ENCODE measurements at places on chromosomes 7 and 10.

- peak; percentile 88 for DNase-seq
These were observed 21.5 kb downstream of the RBM33 start for GRCh38 chr7:155665957-155666287.

DNA sequence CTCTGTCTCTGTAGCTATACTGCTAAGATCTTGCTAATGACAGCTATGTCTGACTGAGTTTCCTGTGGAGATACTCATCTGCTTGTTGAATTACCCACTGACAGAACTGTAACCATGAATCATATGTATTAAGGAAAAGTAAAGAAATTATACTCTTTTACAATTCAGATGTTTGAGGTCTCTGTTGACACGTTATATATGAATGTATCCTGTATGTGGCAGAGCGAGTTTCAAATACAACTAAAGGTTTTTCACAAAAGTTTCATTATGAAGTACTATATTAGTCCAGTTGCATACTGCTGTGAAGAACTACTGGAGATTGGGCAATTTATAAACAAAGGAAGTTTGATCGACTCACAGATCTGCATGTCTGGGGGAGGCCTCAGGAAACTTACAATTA, 232.5 kb downstream of the CDK14 start:
- peak; percentile 80 for DNase-seq

GRCh38 chr10:23013581-23014335, 81.6 kb upstream of the MSRB2 start:
- no peak for DNase-seq

DNA sequence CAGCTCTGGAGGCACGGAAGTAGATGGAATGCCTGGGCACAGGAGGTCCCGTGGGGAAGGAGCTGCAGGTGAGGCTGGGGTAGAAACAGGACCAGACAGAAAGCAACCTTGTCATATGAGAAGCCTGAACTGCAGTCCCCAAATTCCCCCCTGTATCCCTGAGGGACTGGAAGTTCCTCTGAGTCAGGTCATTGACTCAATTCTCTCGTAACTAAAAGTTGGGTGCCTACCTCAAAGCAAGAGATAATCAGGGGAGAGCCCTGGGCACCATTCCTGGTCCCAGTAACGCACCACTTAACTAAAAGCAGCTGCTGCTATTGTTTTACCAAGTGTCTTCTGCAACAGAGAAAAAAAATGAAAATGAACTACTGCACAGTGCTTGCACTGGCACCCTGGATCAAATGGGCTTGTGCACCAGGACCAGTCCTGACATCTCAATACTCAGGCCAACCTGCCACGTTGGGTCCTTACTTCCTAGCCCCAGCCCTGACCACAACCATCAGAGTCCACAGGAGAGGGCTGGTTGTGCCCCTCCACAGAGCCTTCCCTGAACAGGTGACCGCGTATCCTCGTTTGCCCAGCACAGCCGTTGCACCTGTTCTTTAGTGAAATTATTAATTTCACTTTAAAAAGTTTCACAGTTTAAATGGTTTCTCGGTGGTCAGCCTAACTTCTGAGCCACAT, 79.3 kb downstream of the GRID1 start:
- DNase-seq, result no peak

DNA sequence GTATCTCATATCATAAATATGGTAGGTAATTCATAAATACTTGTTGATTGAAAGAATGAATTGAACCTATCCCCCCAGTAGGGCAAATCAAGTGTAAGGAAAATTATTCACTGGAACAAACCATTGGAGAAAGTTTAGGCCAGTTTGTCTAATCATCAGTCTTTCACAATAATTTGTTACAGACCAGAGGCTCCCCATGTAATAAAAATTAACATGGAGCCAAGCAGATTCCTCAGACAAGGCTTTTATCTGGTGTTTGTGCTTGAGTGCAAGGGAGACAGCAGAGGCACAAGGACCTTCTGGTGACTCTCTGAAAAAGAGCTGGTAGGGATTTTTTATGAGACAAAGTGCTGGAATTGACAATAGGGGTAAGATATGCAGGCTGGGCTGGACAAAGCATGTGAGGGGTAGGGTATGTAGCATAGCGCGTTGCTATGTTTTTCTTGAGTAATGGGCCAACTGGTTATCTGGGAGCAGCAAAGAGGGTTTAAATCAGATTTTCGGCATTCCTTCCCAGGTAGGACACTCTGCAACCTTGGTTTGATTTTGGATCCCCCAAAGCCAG, 7.8 kb upstream of the PANK1 start:
- no peak for DNase-seq

GRCh38 chr7:27160145-27160545, 3.7 kb upstream of the HOXA7 start:
- DNase-seq, result no peak

DNA sequence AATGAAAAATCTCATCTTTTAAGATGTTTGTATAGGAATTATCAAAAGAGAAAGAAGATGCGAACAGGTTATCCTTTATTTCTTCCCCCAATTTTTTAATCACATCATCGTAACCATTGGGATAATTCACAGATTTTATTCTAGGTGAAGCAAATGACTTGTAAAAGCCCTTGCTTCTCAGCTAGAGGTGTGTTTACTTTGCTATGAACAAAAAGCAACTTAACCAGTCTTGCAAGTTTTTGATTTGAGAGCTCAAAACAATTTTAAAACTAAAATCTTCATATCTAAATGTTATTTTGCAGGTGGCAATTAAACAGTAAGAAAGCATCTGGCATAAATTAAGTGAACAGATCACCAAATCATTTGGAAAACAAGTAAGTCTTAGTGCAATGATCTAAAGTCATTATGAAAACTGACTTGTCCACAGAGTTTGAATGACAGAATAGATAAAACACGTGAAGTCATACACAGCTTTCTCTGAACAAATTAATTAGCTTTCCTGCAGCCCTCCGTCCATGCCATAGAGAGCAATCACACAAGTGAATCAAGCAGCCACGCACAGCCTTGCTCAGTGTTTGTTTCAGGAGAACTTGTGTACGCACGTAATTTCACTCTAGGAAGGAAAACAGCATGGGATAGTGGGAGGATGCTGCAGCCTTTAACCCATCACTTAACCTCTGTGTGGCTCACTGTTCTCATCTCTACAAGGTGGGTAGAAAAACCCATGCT, 85.0 kb upstream of the ZNF800 start:
- no peak for DNase-seq

- DNase-seq, result no peak
These were observed 46.6 kb downstream of the ATXN7L1 start for GRCh38 chr7:105829681-105830322.

GRCh38 chr7:107696330-107696946, 35.8 kb downstream of the SLC26A4 start:
- DNase-seq, result peak; percentile 37

DNA sequence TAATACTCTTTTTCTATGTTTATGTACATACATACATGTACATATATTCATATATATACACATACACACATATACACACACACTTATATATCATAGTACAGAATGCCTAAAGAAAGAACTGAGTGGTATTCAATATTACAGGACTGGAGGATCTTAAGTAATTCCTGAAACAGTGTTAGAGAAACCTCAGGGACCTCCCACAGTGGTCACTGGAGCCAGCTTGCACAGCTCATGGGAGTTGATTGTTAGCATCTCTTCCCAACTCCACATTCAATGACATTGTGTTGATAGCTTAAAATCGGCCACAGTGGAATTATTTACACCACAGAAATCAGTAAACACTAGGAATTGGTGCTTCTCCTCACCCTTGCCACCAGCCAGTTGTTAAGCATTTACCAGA, 6.0 kb downstream of the LRRC17 start:
- DNase-seq, result no peak

DNA sequence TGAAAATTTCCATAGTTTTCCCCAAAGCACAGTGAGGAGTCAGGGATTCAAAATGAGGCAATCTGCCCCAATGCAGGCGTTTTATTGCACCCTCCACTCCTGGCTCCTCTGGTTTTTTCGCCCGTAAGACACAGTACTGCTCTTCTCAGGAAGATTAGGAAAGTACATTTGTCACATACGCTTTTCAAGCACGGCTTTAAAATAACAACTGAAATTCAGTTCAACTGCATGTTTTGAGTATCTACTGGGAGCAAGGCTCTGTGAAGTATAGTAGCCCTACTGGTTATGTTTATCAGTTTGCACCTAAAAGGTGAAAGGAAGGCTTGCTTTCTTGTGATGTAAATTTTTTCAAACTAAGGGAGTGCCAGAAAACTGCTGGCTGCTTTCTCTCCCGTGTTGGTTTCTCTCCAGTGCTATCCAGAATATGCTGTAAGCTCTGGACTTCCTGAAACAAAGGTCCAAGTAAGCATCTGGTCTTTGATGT, 1.9 kb upstream of the SGMS1 start:
- no peak for DNase-seq

DNA sequence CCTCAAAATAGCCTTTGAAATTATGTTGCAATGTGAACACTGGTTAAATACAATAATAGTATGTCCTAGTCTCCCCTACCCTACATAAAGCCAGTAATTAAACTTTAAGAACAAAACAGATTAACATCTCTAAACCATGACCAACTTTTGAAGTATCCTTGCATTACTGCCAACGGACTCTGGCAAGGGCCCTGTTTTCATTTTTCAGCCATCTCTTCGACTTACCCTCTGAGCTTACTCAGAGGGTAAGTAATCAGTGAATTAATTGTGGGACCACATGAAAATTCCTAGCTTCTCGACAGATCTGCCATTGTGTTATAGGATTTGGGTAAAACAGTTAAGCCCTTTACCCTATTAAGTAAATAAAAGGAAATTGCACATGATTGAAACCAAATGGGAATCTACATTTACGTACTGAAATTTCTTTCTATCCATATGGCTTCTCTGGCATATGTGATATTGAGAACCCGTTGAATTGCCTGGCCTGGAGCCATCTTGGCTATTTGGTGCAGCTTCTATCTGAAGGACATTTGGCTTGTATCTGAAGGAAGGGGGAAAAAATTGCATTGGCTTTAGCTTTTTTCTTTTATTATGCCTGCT, 39.6 kb downstream of the DYNC1I1 start:
- DNase-seq, result peak; percentile 18

DNA sequence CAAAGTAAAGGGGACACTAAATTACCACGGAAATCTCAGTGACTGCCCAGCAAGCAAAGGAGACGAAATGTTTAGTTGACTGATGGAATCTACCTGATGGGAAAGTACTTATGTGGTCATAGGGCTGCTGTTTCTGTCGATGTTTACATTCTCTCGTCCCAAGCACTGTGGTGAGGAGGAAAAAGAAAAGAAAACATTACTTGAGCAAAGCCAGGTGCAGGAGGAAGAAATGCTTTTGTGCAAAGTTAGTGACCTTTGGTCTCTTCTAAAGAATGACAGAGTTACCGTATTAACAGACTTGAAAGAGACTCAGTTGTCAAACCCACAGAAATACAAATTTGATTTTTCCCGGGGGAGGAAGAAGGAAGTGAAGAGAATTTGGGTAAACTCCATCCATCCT, 43.3 kb upstream of the FMC1 start:
- no peak for DNase-seq

- DNase-seq, result no peak
These were observed 164.2 kb downstream of the PCLO start for GRCh38 chr7:82998436-82998835.

DNA sequence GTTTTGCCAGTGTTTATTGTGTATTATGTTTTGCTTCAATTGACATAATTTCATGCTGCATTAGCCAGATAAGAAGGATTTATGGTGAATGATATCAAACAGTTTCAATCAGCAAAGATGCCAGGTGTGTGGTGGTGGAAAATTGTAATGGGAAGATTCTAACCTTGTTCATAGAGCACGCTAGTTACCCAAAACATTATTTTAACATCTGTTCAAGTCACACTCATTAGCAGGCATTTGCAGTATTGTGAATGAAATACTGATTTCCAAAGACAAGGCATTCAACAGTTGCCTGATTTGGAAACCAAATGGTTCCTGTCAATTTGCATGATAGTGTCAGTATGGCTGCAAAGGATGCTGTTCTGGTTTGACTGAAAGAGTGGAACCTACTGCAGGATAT, 129.7 kb downstream of the EPC1 start:
- DNase-seq, result no peak

GRCh38 chr7:46784732-46785131, 797.2 kb downstream of the TNS3 start:
- peak; percentile 85 for DNase-seq

- DNase-seq, result peak; percentile 80
These were observed 5.3 kb downstream of the HOXA11 start for GRCh38 chr7:27179503-27180430.

GRCh38 chr10:123996302-123996701, 97.1 kb downstream of the CHST15 start:
- DNase-seq, result no peak

GRCh38 chr7:127781081-127781480, 129.1 kb downstream of the SND1 start:
- DNase-seq, result no peak
